ENCODE measurements at places on chromosomes 2 and 18.

GRCh38 chr18:7742224-7742623 is 175.1 kb downstream of the PTPRM start:
- DNase-seq, result no peak

GRCh38 chr18:73979742-73980141 is 167.9 kb downstream of the FBXO15 start:
- DNase-seq, result peak; percentile 26

DNA sequence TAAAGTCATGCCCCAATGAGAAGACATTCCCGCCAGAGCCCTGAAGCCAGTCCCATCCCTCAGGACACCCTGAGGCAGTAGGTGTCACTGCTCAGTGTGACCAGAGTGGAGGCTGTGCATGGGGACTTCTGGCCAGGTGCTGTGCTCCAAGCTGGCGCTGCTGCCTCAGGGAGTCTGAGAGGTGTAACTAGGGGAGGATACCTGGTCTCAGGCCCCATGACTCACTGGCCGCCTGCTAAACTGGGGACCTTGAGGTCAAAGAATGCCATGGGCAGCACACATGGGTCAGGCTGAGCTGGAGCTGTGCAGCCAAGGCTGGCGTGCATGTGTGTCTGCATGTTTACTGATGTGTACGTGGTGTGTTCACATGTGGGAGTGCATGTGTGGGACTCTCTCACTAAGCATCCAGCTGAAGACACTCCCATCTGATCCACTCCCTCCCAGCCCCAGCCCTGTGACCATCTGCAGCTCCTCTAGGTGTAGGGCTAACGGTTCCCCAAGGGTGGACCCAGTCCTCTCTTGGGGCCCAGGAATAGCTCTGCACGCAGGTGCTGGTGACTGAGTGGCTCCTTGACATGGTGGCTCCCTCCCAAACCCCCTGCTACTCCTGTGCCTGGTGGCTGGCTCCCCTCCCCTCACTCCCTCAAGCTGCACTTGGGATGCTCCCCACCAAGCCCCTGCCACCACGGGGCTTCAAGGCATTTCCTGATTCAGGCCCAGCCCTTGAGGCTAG is 16.5 kb downstream of the HS6ST1 start:
- DNase-seq, result no peak

DNA sequence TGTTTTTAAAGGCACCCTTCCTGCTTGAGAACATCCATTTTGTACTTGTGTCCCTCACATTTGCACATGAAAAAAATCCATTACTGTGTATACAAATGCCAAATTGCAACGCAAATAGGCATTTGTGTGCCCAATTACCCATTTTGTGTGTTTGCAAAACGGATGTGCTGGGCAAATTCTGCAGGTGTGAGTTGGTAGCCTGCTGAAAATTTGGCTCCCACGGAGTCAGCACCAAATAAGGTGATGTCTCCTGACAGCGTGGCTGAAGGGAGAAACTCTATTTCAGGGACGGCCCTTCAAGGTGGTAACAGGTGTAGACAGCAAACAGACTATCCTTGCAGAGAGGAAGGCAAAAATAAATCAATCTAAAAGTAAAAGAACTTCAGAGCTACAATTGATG is 661.1 kb downstream of the BCL11A start:
- DNase-seq, result no peak

- no peak for DNase-seq
These were observed 343 bp upstream of the CD302 start for GRCh38 chr2:159798376-159798725.

DNA sequence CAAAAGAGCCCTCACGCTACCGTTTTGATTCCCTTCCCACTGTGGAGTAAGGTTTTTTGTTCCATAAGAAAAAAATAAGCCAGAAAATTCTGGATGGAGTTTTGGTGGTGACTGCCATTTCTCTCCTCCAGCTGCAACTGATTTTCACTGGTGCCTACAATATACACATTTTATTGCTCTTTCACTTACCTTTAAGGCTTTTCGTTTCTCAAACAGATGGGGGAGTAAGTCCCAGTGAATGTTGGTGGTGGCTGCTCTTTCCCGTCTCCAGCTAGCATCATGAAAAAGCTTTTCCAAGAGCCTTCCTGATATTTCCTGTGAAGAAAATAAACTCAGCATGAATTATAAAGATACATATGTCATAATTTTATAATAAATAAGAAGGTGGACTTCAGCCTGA is 932.5 kb upstream of the PIK3C3 start:
- DNase-seq, result no peak

DNA sequence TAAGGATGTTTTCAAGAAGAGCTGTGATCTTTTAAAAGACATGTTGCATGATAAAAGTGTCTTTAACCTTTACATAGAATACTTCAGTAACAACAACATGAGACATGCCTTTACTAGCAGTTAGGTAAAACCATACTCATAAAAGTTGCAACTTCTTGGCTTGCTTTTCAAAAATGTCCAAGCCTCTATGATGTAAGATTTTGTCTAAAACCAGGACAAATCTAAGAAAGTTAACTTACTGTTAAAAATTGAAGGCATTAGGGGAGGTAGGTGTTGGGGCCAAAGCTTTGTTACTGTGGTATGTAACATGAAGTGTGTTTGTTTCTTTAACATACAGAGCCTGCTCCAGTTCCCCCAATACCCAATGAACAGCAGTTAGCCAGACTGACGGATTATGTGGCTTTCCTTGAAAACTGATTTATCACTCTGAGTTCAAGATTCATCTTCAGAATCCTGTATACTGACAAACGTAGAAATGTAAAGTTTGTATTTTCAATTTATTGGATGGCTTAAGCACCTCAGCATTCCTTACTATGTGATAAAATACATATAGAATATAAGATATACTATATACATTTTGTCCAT is 11.7 kb downstream of the COPS8 start:
- peak; percentile 34 for DNase-seq

- no peak for DNase-seq
These were observed 26.8 kb upstream of the GPR17 start for GRCh38 chr2:127619203-127619590.

- DNase-seq, result no peak
These were observed 10.6 kb downstream of the RNU2-63P start for GRCh38 chr2:88005776-88006175.

DNA sequence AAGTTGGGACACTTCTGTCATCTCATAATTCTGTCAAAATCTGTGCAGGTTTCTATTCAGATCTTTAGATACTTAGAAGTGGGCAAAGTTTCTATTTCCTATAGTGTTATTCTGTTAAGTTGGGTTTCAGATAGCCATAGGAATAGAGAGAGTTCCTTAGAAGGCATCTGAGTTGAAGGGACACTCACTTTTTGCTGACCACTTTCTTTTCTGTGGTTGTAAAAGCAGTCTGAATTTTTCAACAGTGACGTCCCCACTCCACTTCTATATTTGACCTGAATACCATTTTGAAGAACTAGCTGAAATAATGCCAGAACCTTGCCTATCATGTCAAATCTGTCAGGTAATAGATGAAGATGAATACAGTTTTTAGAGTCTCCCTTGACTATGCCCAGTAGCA is 267.3 kb downstream of the SPAG16 start:
- no peak for DNase-seq

GRCh38 chr2:220393711-220394110 is 766.3 kb downstream of the SLC4A3 start:
- DNase-seq, result no peak

GRCh38 chr2:19738707-19739106 is 163.1 kb downstream of the TTC32 start:
- peak; percentile 10 for DNase-seq

DNA sequence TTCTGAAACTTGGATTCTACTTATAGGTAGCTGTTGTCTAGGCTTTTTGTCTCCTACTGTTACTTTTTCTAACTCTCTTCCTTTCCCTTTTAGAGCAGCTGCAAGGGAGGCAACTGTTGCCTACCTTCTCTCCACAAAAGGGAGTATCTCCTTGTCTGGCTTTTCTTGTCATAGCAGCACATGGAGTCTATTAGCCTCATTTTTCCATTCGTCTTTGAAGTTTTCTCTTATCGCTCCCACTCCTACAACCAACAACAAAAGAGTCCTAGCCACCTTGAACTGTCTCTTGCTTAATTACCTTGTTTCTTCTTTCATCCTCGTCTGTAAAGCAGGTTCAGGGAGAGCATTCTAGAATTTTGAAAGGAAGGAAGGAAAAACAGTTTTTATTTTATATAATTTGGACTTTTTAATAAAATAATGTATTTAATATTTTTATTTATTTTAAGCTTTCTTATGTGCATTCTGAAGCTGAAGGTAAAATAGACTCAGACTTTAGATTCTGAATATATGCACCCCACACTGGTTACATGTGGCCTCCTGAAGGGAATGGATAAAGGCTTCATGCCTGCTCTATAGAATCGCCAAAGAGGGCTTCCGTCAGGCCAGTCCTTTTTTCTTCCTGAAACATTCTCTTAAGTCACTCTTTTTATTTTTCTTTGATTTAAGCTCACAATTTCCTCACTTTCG is 154.4 kb downstream of the CSRNP3 start:
- no peak for DNase-seq

- DNase-seq, result no peak
These were observed 151.8 kb downstream of the MBP start for GRCh38 chr18:76980663-76981395.

Data from iris pigment epithelial cell (primary cell).